ENCODE measurements at places on chromosomes 3 and 15.

DNA sequence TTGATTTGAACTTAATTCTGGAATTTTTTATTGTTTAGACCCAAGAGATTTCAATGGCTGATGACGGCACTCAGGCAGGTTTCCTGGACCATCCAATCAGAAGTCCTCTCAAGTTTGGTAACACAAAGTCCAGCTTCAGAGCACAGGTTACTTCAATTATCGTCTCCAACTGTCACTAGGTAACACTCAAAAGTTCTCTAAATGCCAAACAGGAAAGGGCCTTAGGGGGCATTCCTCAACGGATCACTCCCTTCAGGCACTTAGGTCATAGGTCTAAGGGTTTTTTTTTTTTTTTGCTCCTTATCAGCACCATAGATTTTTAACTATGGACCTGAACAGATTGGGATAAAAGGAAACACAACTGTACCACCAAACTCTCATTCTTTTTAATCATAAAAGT, 85.8 kb downstream of the MEIS2 start:
- no peak for DNase-seq

DNA sequence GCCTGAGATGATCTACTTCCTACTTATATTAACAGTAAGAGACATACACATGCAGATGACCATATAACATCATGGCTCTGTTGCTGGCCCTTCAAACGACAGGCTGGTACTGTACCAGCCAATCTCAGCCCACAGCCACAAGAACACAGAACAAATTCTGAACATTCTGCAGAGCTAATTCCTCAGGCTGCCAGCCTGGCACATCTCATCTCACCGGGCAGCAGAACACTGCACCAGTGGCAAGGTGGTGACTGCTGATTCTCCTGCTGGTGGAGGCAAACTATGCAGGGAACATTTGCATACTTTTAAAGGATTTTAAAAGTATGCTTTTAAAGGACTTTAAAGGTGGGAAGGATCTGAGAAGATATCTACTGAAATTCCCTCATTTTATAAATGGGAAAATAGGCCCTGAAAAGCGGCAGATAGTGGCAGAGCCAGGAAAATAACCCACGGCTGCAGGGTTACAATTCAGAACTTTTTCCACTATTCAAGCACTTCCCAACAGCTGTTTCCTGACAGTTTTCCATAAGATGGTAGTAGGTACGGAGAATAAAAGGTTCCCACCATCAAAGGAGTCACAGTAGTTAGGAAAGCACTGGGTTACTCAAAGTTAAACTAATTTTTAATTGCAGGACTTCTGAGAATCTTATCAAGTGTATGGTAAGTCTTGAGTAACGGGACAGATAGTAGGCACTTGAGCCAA, 37.3 kb downstream of the SUMF1 start:
- DNase-seq: no peak

DNA sequence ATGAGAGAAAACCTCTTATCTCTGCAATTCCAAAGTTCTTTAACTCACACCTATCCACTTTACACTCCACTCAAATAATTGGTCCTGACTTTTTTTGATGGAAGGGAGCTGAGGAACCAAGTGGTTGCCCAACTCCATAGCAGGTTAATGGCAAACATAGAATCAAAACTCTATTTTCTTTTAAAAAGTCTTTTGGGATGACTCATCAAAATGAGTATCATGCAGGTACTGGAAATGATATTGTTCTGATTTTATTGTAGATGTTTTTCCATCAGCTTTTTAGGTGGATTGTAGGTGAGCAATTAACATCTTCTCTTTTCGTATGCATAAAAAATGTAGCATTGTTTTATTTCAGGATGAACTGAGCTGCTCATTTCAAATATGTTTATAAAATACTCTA, 239.5 kb downstream of the SATB1 start:
- DNase-seq: no peak

- no peak for DNase-seq
These were observed 4.5 kb downstream of the NDUFB5 start for GRCh38 chr3:179608931-179609720.

DNA sequence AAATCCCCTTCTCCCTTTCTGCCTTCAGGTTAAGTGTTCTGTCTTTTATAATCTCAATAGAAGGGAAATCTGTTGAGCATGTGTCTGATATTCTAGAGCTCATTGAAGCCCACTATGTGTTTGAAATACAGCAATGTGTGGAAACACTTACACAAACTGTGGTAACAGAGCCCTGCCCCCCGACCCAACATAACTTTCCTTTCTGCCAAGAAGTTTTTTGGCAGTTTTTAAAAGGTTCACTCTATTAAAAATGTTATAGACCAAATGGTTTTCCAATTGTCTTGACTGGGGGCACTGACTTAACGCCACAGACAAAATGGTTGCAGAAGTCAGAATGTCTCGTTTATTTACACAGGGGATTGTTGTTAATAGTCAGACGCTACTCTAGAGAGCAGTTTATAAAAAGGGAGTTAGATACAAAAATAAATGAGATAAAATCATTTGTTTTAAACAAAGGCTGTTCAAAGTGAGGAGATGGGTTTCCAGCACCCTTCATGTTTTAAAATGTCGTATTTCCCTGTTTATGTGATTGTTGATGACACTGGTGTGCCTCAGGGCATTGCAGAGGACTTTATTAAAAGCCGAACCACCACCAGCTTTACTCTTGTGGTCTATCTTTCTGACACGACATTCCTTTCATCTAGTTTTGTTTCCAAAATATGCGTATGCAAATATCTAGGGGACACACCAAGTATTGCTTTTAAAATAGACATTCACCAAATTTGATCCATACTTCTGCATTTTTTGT, 26.7 kb upstream of the GREM1 start:
- no peak for DNase-seq

DNA sequence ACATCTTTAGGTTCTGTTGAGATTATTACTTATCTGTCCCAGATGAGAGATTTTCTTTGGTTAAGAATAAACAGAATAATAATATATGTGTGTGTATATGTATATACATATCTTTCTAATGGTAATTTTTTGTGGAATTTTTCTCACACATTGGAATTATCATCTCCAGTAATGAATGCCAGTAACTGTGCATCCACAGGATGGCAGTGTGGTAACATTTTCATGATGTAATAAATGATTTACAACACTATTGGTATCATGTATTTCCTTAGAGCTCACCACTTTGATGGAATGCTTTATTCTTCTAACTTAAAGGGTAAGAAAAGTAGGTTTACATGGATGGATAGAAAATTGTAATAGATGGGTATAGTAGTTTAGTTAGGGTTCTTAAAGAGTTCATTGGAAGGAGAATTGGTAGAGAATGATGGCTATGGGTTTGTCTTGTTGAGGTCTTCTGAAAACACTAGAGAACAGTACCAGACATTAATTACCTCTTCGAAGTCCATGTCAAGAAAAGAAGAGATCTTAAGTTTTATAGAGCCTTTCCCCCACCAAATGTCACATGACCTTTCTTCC, 78.1 kb downstream of the STT3B start:
- no peak for DNase-seq

- DNase-seq: no peak
These were observed 161.8 kb upstream of the TOPAZ1 start for GRCh38 chr3:44079916-44080315.

DNA sequence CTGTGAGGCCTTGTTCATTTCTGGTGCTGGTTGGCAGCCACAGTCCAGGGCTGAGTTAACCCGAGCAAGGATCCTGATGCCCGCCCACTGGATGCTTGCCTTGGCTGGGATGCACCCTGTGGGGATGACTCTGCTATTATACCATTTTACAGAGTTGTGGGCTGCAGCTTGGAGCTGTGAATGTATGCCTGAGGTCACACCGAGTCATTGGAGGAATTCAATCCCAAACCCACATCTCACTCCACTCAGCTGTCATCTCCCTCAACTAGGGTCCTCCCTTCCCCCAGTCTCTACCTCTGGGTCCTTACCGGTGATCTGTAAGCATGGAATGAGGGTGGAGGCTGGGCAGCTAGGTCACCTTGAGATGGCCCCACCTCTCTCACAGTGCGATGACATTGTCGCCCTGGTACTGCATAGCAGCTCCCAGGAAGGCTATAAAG, 22.1 kb downstream of the MAPKAPK3 start:
- DNase-seq: no peak

GRCh38 chr3:155449613-155450267, 156.3 kb upstream of the STRIT1 start:
- no peak for DNase-seq

DNA sequence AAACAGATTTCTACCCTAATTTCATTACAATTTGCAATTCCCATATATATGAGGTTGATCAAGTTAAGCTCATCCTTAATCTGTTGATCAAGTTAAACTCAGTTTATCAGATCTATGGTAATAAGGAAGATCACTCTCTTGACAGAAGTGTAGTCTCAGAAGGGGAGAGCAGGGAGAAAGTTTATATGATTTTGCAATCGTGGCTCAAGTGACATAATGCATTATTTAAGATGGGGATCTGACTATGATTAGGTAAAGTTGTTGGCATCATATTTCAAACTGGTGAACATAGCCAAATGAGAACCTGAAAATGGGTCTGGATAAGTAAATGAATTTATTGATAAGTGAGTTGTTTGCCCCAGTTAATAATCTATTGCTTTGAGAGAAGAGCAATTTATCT, 995.3 kb downstream of the OTOL1 start:
- DNase-seq: no peak

GRCh38 chr15:65885668-65886218, 16.5 kb downstream of the RAB11A start:
- DNase-seq: no peak

DNA sequence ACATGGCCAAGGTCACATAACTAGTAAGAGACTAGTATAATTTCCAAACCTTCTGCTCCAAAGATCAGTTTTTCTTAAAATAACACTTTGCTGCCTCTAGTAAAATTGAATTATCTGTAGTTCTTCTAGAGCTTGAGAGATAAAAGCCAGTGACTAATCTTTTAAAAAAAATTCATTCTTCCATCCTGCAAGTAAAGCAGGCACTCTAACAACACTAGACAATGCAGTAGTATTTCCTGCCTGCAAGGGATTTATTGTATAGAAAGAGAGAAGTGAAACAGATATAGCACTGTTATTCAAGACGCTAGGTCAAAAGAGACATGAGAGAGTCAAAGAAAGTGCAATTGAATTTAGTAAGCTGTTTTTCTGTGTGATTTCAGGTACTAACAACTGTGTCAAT, 159.5 kb upstream of the TBC1D5 start:
- DNase-seq: no peak
